Thoracic aorta (tissue), 2 donors: ENCODE measurements at places on chromosomes 5 and 9. TPM values are rescaled to one million over a fixed set of nuclear protein-coding genes. Genes with fewer than 3 reads are reported as not detected.

Gene PHF24
- 0.27 TPM for total RNA-seq

Gene RORB
- 0.81 TPM for total RNA-seq

Gene CDH12
- not detected for total RNA-seq

Gene INSL6
- not detected for total RNA-seq

DNA sequence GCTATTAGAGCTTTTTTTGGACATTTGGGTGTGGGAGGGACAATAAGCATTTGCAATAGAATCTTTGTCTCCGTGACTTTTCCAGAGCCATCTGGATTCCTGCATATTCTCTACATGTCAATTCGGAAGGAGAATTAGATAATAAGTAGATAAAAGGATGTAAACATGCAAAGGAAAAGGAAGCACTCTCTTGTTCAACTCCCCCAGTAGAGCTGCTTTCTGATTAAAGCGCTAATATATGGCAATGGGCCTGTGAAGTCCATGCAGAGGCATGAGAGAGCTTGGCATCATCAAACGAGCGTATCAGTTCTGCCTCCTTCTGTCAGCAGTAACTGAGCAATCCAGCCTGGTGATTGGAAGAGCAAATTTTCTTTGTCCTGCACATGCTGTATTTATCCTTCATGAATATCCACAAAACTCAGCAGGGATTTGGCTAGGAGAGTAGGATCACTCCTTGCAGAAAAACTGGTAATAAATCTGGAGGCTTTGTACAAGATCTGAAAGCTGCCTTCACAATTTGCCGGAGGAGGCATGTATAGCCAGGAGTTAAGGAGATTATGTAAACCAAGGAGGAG, 1752.9 kb downstream of the MAT2B start:
- H3K4me1 ChIP-seq, result no peaks in the 10 kb centered on the region
- H3K4me3 ChIP-seq, result no peak overlapping the region
- H3K27me3 ChIP-seq, result no peaks in the 10 kb centered on the region
- no peak overlapping the region for H3K27ac ChIP-seq
- DNase-seq, result no peak
- no peaks in the 10 kb centered on the region for H3K36me3 ChIP-seq

DNA sequence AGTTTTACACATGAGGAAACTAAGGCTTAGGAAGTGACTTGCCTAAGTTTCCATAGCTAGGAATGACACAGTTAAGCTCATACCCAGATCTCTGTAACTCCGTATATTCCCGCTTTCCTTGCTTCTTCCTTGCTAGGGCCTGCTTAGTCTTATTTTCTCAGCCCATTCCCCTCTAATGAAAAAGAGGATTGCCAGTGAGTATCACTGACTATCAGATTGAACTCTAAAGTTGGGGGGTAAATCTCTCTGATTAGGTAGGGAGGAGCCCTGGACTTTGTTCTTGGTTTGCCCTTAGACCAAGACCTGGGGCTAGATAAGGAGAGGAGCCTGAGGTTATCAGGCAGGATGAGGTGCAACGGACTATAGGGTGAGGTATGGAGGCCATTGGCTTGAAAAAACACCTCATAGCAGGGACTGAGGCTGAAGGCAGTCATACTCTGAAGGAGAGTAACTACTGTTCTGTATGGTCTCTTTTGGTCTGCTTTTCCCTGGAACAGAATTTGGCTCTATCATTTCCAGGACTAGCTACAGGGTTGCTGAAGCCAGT, 2.5 kb downstream of the TRIM32 start:
- no peaks in the 10 kb centered on the region for H3K36me3 ChIP-seq
- H3K4me1 ChIP-seq, result peaks cover 16% of the 10 kb centered on the region
- H3K27me3 ChIP-seq, result no peaks in the 10 kb centered on the region
- DNase-seq, result no peak
- H3K27ac ChIP-seq, result no peak overlapping the region

- H3K27me3 ChIP-seq, result no peaks in the 10 kb centered on the region
- H3K4me1 ChIP-seq, result no peaks in the 10 kb centered on the region
- H3K27ac ChIP-seq, result no peak overlapping the region
- no peak for DNase-seq
- H3K36me3 ChIP-seq, result no peaks in the 10 kb centered on the region
- no peak overlapping the region for H3K4me3 ChIP-seq
Observed at GRCh38 chr5:161372682-161373344, 173.7 kb downstream of the GABRB2 start.

GRCh38 chr9:35871545-35871944, 1.3 kb upstream of the OR13J1 start:
- no peak overlapping the region for H3K4me3 ChIP-seq
- peaks cover 1% of the 10 kb centered on the region for H3K27me3 ChIP-seq
- no peaks in the 10 kb centered on the region for H3K36me3 ChIP-seq
- DNase-seq, result no peak

DNA sequence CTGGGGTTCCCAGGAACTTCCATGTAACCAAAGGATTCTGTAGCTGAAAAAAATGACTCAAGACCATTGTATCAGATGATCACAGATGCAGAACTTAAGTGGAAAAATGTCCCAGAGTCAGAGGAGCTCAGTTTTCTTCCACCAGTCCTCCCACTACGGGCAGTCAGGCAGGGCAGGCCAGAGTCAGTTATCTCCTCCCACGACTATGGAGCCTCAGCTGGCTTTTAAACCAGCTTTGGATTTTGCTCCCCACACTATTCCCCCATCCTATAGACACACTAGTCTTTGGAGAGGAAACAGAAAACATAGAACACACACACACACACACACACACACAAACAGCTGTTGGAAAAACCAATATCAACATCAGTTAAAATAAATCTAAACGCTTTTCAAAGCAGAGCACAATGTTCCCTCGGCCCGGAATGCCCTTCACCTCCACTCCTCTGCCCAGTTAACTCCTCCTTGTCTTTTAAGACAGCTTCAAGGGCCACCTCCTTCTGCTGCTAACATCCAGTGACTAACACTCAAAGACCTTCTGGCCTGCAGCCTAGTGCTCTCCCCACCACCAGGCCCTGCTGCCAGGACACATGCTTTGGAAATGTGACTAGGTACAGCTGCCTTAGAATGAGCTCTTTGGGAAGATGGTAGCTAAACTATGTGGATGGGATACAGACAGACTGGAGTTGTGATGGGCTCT, 56.8 kb downstream of the NIPAL4 start:
- H3K36me3 ChIP-seq, result peaks cover 3% of the 10 kb centered on the region
- H3K4me3 ChIP-seq, result no peak overlapping the region
- H3K27ac ChIP-seq, result peak overlapping the region; percentile 77
- DNase-seq, result peak; percentile 70
- H3K27me3 ChIP-seq, result no peaks in the 10 kb centered on the region
- H3K4me1 ChIP-seq, result peaks cover 27% of the 10 kb centered on the region

- H3K4me3 ChIP-seq, result no peak overlapping the region
- H3K27me3 ChIP-seq, result no peaks in the 10 kb centered on the region
- H3K27ac ChIP-seq, result peak overlapping the region; percentile 41
- no peaks in the 10 kb centered on the region for H3K36me3 ChIP-seq
Observed at GRCh38 chr5:175686826-175687225, 29.0 kb downstream of the HRH2 start.

GRCh38 chr5:1553539-1554409, 30.0 kb upstream of the LPCAT1 start:
- no peaks in the 10 kb centered on the region for H3K4me1 ChIP-seq
- no peaks in the 10 kb centered on the region for H3K27me3 ChIP-seq
- no peak overlapping the region for H3K27ac ChIP-seq

DNA sequence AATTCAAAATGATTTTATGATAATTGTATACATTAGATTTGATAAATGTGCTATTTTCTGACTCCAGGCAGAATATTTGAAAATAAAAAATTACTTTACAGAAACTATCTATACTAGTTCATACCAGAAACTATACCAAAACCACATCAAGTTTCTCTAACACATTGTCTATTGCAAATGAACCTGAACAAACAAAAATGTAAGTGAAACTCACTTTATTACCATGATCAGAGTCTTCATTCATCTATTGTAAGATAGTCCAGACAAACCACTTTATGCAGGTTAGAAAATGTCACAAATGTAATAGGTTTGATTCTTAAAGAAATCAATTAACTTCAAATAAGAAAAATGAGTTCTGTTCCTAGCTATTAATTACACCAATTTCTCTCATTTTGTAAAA, 99.4 kb downstream of the OXCT1 start:
- H3K27ac ChIP-seq, result no peak overlapping the region
- no peak overlapping the region for H3K4me3 ChIP-seq
- DNase-seq, result no peak
- H3K36me3 ChIP-seq, result no peaks in the 10 kb centered on the region
- H3K27me3 ChIP-seq, result no peaks in the 10 kb centered on the region

DNA sequence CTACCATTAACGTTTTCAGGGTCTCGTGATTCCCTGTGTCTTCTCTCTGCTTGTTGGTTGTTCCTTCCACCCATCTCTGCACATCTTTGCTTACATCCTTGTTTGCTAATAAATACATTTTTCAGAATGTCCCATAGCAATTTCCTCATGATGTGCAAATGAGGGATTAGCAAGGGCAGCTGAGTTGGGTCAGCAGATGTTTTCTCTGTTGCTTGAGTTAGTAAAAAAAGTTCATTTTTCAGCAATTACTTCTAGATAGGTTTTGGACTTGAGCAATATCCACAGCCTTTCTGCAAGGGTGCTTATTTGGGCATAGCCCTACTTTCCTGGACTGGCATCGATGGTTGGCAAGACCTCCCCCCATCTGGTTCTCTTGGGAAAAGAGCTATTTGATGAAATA, 4.8 kb upstream of the TNFSF15 start:
- DNase-seq, result no peak
- H3K27ac ChIP-seq, result no peak overlapping the region
- H3K36me3 ChIP-seq, result no peaks in the 10 kb centered on the region
- peaks cover 10% of the 10 kb centered on the region for H3K4me1 ChIP-seq
- no peak overlapping the region for H3K4me3 ChIP-seq
- H3K27me3 ChIP-seq, result no peaks in the 10 kb centered on the region

GRCh38 chr9:7490317-7491108, 309.1 kb downstream of the DMAC1 start:
- no peaks in the 10 kb centered on the region for H3K27me3 ChIP-seq
- H3K27ac ChIP-seq, result no peak overlapping the region
- no peak overlapping the region for H3K4me3 ChIP-seq
- H3K36me3 ChIP-seq, result no peaks in the 10 kb centered on the region
- no peaks in the 10 kb centered on the region for H3K4me1 ChIP-seq
- no peak for DNase-seq
